ENCODE measurements at places on chromosomes 4 and X. TPM values are rescaled to one million over a fixed set of nuclear protein-coding genes. Genes with fewer than 3 reads are reported as not detected.

The MEPE gene
- not detected for total RNA-seq

The OTUD6A gene
- not detected for total RNA-seq

The GLRA2 gene
- total RNA-seq: not detected

The AMOT gene
- total RNA-seq: 0.03 TPM
